T-helper 17 cell (primary cell): ENCODE measurements at places on chromosomes 16 and 17.

- DNase-seq, result no peak
Measured at GRCh38 chr16:15907863-15908478, 19.6 kb upstream of the CEP20 start.

- DNase-seq, result no peak
Measured at GRCh38 chr17:27657620-27658019, 26.6 kb downstream of the LGALS9 start.

- no peak for DNase-seq
Measured at GRCh38 chr17:17593222-17593620, 1.7 kb upstream of the PEMT start.

- DNase-seq, result no peak
Measured at GRCh38 chr17:41917192-41917591, 1.6 kb downstream of the ACLY start.

- DNase-seq, result no peak
Measured at GRCh38 chr16:50917950-50918703, 176.2 kb downstream of the CYLD start.

GRCh38 chr16:73329358-73330286 lies 281.7 kb upstream of the ZFHX3 start:
- no peak for DNase-seq

GRCh38 chr16:3934491-3935181 lies 54.1 kb upstream of the CREBBP start:
- DNase-seq, result no peak

DNA sequence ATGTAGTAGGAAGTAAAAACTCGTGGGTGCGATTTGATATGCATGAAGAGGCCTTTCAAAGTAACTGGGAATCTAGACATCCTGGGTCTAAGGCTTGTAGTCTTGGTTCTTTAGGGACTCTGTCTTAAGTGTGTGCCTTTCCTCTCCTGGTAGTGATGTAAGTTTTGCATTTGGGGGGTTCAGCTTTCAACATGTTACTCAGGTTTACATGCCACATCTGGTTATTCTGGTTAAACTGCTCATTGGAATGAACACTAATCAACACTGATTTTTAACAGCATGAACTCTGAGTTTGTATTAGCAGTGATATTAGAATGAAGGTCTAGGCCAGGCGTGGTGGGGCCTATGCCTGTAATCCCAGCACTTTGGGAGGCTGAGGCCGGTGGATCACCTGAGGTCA lies 15.1 kb downstream of the PGS1 start:
- no peak for DNase-seq

- no peak for DNase-seq
Measured at GRCh38 chr17:14826358-14826757, 438.8 kb downstream of the PMP22 start.
